Foreskin keratinocyte (primary cell): ENCODE measurements at places on chromosomes 2 and 18. TPM values are rescaled to one million over a fixed set of nuclear protein-coding genes. Genes with fewer than 3 reads are reported as not detected.

TTN gene
- not detected in 2 replicates for total RNA-seq

DNA sequence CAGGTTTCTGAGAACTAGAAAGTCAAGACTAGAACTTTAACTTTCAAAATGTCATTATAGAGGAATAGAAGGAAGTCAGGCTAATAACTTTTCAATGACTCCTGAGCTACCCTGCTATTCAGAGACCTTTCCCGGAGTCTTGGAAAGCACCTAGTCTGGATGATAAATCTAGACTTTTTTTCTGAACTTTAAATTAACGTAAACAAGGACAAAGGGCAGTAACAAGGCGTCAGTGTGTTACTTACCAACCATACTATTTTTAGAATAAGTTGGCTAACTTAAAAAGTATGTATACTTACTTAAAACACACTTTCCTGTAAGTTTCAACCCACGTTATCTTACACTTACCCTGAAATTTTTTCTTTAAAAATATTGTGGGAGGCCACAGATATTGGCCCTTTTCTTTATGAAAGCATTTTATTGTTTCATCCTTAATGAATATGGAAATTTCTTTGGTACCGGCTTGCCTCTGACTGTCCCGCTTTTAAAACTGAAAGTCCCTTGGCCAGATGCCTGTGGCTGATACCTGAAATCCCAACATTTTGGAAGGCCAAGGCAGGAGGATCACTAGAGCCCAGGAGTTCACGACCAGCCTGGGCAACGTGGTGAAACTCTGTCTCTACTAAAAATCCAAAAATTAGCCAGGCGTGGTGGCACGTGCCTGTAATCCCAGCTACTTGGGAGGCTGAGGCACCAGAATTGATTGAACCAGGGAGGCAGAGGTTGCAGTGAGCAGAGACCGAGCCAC lies 9.7 kb downstream of the PMAIP1 start:
- DNase-seq = no peak

ZBTB7C gene
- total RNA-seq = under 0.01 and 0.07 TPM in 2 replicates

FAM98A gene
- total RNA-seq = 57.1 and 58.7 TPM in 2 replicates

DNA sequence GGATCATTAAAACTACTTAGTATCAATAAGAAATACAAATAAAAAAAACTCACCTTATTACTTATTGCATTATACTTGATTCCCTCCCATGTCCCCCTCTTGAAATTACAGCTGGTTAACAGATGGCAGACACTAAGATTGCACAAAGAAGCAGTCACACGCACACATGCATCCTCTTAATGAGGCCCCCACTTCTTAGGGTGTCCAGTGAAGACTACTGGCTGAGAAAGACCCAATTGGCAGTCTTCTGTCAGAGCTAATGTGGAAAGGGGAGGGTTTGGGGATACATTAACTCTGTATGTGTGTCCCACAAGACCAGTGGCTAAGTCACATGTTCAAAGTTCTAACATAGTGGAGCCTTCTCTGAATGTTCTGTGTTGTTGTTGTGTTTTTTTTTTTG lies 210.7 kb downstream of the MTX2 start:
- no peak for DNase-seq

- DNase-seq = no peak
These were observed 26.0 kb upstream of the CSRNP3 start for GRCh38 chr2:165443511-165443910.

- no peak for DNase-seq
These were observed 130.1 kb downstream of the LCLAT1 start for GRCh38 chr2:30577151-30577550.

BOLL gene
- total RNA-seq = not detected in 2 replicates

SLC16A14 gene
- total RNA-seq = 0.81 and 0.92 TPM in 2 replicates

DNA sequence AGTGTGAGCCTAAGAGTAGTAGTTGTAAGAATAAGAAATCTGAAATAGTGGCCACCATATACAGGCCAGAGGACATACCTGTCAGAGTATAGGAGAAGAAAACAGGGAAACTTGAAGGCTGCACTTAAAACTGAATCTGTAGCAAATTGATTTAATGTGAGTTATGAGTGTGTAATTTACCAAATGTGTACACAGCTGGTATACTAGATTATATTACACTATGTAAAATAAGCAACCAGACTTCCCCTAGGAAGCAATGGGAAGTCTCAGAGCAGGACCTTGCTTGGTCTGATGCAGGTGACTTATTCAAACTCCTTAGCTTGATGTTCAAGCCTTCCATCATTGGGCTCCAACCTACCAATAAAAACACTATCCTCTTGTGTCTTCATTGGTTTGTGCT lies 17.3 kb upstream of the EPC2 start:
- DNase-seq = no peak

DNA sequence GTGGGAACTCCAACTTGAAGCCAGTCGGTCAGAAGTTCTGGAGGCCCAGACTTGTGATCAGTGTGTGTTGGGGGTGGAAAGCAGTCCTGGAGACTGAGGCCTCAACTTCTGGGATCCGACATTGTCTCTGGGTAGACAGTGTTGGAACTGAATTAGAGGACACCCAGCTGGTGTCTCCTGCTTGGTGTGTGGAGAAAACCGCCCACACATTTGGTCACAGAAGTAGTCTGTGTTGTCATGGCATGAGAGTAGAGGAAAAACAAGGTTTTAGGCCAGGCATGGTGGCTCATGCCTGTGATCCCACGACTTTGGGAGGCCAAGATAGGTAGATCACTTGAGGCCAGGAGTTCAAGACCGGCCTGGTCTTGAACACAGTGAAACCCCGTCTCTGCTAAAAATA lies 51.5 kb downstream of the PUM2 start:
- no peak for DNase-seq

- no peak for DNase-seq
These were observed 731 bp downstream of the RAB10 start for GRCh38 chr2:26034637-26034992.

DNA sequence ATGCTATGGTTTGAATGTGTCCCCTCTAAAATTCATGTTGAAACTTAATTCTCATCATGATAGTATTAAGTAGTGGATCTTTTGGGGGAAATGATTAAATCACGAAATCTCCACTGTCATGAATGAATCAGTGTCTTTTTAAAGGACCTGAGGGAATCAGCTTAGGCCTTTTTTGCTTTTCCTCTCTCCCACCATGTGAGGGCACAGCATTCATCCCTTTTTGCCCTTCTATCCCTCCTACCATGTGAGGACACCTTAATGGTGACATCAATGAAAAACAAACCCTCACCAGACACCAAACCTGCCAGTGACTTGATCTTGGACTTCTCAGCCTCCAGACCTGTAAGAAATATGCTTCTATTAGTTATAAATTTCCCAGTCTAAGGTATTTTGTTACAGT lies 247.1 kb upstream of the UBE2E3 start:
- DNase-seq = no peak

DNA sequence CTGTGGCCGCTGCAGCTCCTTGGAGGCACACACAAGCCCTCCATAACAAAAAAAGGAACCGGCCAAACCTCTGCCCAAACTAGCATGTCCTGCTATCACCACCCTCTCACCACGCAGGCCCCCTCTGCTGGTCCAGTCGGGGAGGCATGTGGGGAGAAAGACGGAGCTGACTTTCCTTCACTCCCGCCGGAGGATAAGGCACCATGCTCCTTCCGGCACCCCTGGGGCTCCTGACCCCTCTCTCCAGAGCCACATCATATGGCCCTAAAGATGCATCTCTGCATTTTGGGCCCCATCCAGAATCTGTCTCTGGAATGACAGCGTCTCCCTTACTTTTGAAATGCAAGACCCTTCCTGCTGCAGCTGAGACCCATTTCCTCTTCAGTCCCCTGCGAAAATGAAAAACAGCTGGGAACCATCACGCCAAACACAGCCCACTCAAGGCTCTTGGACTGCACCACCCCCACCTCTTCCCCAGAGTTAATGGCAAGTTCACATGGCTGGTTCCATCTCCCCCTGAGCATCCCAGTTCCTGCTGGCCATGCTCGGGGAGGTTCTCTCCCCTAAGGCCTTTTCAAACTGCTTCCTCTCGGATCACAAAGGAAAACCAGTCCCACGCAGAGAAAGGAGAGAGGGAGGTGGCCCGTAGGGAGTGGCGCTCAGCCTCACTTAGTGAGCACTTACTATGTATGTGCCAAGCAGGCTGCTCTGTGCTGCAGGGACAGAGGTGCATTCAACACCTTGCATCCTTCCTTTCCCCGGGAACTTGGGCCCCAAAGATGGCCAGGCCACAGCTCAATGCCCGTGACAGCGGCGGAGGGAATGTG lies 35.2 kb upstream of the MLPH start:
- no peak for DNase-seq

DNA sequence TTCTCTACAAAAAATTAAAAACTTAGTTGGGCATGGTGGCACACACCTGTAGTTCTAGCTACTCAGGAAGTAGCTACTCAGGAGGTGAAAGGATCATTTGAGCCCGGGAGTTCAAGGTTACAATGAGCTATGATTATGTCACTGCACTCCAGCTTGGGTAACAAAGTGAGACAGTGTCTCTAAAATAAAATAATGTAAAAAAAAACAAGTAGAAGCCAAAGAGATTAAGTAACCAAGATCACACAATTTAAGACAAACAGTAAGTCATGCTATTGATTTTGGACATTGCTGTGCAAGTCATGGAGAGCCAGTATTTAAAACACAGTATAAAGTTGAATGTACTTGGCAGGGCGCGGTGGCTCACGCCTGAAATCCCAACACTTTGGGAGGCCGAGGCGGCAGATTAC lies 20.5 kb downstream of the ITSN2 start:
- no peak for DNase-seq

DNA sequence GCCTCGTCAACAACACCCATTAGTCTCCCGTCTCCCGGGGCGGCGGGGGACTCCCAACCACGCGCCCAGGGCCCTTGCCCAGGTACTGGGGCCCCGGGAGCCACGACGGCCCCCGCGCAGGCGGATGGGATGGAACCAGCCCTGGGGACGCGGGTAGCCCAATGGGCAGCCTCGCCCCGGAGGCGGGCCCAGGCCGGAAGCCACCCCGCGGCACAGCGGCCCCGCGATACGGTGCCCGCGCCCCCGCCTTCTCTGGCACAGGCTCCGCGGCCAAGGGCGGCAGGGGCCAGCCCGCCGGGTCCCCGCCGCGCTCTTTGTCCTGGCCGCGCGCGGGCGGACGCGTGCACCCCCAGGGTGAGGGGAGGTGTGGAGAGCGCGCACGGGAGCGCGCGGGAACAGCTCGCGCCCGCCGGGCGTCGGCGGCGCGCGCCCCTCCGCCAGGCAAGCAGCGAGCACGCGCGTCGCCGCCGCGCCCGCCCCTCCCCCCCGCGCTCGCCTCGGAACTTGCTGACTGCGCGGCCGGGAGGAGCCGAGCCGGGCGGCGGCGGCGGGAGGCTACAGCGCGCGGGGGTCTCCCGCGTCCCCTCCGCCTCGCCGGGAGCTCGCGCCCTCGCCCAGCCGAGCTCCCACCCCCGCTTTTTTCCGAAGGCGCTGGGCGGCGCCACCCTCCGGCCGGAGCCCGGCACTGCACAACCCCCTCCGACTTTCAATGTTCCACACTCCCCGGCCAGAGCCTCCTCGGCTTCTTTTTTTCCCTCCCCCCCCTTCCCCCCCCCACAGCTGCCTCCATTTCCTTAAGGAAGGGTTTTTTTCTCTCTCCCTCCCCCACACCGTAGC lies at the start of gene UBE2E3:
Gene UBE2E3, plus strand, starts transcription at position 500 of the 837 bp plus-strand sequence. CDS start 1,438 bp downstream, outside the sequence.
- no peak for DNase-seq

- DNase-seq = no peak
These were observed 15.8 kb downstream of the HS1BP3 start for GRCh38 chr2:20635113-20635510.

- DNase-seq = peak; percentile 89
These were observed 12.2 kb downstream of the PLB1 start for GRCh38 chr2:28507796-28508764.

DNA sequence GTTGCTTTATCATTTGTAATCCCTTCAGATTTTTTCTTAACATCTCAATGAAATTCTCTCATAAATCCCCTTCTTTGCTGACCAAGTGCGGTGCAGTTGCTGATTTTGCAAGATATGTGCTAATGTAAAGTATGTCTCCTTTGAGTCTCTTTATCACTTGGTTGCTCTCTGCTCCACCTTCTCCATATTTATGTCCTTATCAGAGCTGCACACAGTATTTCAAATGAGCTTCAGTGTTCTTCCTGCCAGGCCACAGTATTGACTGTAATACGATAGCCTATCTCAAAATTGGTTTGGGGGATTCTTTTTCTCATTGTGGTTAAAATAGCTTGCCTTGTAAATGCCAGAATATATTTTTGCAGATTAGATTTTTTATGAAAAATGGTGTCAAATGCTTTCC lies 32.2 kb downstream of the MAIP1 start:
- no peak for DNase-seq
